ENCODE measurements at places on chromosomes 12 and 14. TPM values are rescaled to one million over a fixed set of nuclear protein-coding genes. Genes with fewer than 3 reads are reported as not detected.

PRKCH gene
- 52.9 TPM for total RNA-seq

HOTAIR gene
- 4.0 TPM for total RNA-seq

TAS2R31 gene
- total RNA-seq = 8.8 TPM

ASB2 gene
- total RNA-seq = 1.4 TPM

LRRC9 gene
- total RNA-seq = not detected

OAS2 gene
- 8.4 TPM for total RNA-seq

SYT1 gene
- total RNA-seq = 9.0 TPM

FAM181A gene
- total RNA-seq = not detected

- DNase-seq = no peak
Measured at GRCh38 chr12:131454418-131455217, 256.3 kb upstream of the SFSWAP start.

GRCh38 chr12:101116911-101117310 lies 93.1 kb downstream of the SLC5A8 start:
- no peak for DNase-seq

- peak; percentile 92 for DNase-seq
Measured at GRCh38 chr12:98397323-98398105, 117.9 kb upstream of the TMPO start.

- no peak for DNase-seq
Measured at GRCh38 chr12:80129895-80130530, 30.7 kb downstream of the OTOGL start.

- no peak for DNase-seq
Measured at GRCh38 chr12:5432011-5432400, at the start of gene NTF3. Gene NTF3, plus strand, starts transcription at chr12:5432108. Its CDS starts 217 bp downstream, at chr12:5432325.

All from sciatic nerve (tissue), 2 donors.